NCI-H187 (cell line): ENCODE measurements at places on chromosomes 5 and 9.

- DNase-seq: no peak
Measured at GRCh38 chr9:115202960-115203751, 85.2 kb upstream of the TNC start.

- peak; percentile 88 for DNase-seq
Measured at GRCh38 chr5:68740226-68740910, 353.4 kb upstream of the SLC30A5 start.

- no peak for DNase-seq
Measured at GRCh38 chr9:35510754-35511428, 21.0 kb downstream of the RUSC2 start.

DNA sequence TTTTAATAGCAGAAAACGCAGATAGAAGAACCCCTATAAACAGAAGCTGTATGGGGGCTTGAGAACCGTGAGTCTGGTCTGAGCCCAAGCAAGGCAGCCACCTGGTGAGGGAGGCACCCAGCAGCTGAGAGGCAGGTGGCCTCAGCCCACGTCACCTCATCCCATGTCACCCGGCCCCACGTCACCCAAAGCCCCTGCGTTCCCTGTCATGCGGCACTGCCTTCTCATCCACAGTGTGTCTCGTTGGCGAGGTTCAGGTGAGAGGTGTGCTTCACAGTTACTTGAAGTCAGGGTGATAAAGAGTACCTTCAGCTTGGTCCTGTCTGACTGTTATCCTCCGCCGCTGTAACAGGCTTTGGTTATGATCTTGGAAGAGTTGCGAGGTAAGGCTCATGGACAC is 80.6 kb upstream of the IRX4 start:
- no peak for DNase-seq

- no peak for DNase-seq
Measured at GRCh38 chr9:4936823-4937222, 48.2 kb upstream of the JAK2 start.

- DNase-seq: no peak
Measured at GRCh38 chr5:162703914-162704313, 636.3 kb downstream of the GABRG2 start.

DNA sequence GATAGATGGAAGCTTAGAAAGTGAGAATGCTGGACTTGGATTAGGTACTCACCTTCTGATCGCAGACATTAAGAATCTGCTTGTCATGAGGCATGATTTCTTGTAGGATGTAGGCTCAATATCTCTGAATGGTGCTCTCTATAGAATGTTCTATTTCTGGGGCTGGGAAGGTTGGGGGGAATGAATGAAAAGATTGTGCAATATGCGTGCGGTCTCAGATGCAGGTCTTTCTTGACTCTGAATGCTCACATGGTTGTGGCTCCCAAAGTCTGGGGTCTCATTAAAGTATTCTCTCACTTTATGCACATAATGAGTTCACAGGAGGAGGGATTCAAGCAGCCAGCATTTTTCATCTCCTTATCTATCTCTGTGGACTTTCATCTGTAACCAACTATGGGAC is 482.0 kb upstream of the CD180 start:
- DNase-seq: no peak

DNA sequence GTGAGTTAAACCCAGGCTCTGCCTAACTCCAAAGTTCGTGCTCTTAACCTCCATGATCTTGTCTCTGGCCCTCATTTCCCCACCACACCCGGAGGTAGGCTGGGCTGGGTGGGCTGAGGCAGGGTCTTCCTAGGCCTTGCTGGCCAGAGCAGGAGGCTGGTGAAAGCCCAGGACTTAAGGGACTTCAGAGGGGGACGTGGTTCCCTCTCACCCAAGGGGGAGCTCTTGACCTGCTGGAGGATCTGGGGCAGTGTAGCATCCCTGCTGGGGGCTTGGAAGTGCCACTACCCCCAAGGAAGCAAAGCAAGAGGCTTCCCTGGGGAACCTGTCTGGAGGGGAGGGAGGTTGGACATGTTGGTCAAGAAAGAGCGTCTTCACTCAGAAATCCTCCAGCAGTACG is 14.7 kb downstream of the PITX1 start:
- no peak for DNase-seq

DNA sequence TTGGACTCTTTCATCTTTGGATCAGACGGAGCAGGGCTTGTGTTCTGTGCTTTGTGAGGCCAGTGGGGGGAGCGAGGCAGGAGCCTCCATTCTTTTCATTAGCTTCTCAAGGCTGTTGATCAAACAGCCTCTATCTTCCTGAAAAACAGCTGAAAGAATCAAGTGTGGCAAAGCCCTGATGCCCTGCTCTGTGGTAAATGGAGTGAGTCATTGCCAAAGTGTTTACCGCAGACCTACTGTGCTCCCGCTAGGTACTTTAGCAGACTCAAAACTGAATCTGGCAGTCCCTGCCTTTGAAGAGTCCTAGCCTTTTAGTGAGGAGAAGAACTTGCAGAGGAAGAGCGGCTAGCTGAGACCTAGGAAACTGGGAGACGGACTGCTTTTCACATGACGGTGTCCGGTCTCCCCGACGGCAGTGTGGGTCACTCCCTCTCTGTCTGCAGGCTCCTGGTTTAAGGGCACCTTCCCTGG is 3.3 kb downstream of the ANKRD33B start:
- DNase-seq: no peak

DNA sequence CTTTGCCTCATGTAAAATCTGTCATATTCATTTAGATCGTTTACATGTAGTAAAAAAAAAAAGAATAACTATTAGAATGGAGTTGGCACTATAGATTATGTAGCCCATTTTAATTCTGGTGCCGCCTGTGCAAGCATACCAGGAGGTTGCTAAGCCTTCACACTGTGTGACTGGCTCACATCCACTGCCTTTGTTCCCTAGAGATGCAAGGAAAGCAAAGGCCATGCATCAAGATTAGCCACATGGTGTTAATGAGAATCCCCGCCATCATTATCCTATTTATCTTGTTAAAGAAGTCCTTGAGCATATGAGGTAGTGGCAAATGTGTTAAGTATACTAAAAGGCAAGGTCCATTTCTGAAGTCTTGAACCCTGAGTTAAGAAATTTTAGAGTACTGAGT is 279.6 kb downstream of the RFX3 start:
- DNase-seq: no peak

DNA sequence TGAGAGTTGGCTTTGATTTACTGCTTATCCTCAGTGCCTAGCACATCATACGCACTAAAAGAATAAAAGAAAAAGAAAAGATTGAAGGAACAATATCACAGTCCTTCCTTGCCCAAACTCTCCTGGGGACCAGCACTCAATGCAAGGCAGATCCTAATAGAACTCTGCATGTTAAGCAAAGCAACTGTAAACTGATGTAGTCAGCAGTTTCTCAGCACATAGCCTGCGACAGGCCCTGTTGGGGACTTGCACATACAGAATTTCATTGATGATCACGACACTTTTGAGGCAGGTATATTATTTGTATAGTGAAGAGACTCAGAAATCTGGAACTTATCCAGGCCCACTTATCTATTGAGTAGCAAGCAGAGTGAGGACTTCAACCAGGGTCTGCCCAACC is 15.4 kb downstream of the NIPAL4 start:
- no peak for DNase-seq

GRCh38 chr9:128167209-128167608 is 7.1 kb downstream of the BBLN start:
- DNase-seq: no peak

- DNase-seq: no peak
Measured at GRCh38 chr5:90873033-90873517, 314.5 kb downstream of the ADGRV1 start.

- no peak for DNase-seq
Measured at GRCh38 chr9:111871499-111871855, 25.1 kb upstream of the UGCG start.

DNA sequence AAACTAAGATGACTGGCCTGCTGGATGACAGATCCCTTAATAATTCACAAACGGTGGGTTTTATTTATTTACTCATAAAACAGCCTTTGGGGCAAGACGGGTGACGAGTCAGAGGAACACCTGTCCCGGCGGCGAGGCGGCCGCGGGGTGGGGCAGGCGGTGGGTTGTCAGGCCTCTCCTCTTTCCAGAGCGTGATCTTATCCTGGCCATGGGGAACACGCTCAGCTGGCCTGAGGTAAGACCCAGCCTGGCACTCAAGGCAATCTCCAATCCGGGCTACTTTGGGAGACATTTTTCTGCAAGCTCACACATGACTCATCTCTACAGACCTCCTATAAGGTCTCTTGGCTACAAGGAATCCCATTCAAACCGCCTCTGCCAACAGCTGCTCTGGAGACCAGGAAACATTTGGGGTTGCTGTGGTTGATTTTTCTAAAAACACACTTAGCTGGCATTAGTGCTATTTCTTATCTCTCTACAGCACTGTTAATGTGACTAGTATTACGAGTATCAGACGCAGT is 6.3 kb downstream of the RAPGEF1 start:
- no peak for DNase-seq

GRCh38 chr9:76618762-76619161 is 145.5 kb upstream of the PCA3 start:
- no peak for DNase-seq

- peak; percentile 59 for DNase-seq
Measured at GRCh38 chr9:70412832-70413463, 1.5 kb downstream of the KLF9 start.

DNA sequence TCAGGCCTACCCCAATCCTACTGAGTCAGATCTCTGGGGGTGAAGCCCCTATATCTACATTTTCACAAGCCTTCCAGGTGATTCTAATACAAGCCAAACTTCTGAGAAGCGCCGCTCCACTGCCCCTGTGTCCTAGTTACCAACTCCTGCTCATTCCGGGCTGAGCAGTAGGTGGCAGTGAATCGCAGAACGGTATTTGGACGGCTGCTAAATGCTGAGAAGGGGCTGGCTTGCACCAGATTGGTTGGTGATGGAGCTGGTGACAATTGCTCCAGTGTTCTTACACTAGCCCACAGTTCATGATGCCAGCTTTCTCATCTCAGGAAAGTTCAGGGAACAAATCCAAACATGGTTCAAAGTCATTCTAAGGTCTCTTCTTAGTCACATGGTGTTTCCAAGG is 31.1 kb upstream of the FGF1 start:
- no peak for DNase-seq
